ENCODE measurements at places on chromosomes 13 and 19.

- no peak for DNase-seq
Observed at GRCh38 chr13:66830940-66831716, 399.0 kb downstream of the PCDH9 start.

DNA sequence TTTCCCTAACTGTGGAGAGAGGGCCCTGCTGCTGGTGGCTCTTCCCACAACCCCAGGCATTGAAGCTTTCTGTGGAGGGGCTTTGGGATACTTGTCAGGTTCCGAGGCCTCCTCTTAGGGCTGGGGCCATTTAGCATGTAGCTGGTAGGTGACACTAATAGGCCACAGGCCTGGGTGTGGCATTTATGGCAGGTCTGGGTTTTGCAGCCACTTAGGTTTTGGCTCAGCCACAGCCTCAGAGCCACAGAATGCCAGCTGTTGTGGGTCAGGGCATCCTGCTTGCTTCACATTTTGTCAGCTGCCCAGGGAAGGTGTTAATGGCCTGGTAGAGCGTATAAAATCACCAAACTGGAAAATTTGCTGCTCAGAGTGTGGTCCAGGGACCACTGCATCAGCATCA is 15.7 kb downstream of the FAM124A start:
- no peak for DNase-seq

- DNase-seq: no peak
Observed at GRCh38 chr13:105806628-105806920, 728.9 kb downstream of the EFNB2 start.

DNA sequence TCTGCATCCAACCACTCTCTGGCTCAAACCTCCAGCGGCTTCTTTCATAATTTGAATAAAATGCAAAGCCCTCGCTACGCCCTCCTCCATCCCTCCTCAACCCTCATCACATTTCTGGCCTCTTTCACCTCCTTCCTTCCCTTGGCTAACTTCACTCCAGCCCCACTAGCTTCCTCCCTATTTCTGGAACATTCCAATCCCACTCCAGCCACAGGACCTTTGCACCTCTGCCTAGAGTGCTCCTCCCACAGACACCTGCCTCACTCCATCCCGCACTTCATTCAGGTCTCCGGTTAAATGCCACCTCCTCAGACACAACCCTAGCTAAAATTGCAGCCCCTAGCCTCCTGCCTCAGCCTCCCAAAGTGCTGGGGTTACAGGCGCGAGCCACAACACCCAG is 7.9 kb upstream of the DPF1 start:
- DNase-seq: no peak

GRCh38 chr19:3178973-3179738 is 587 bp downstream of the S1PR4 start:
- no peak for DNase-seq

- DNase-seq: peak; percentile 37
Observed at GRCh38 chr13:78137404-78138142, 218.9 kb upstream of the EDNRB start.

DNA sequence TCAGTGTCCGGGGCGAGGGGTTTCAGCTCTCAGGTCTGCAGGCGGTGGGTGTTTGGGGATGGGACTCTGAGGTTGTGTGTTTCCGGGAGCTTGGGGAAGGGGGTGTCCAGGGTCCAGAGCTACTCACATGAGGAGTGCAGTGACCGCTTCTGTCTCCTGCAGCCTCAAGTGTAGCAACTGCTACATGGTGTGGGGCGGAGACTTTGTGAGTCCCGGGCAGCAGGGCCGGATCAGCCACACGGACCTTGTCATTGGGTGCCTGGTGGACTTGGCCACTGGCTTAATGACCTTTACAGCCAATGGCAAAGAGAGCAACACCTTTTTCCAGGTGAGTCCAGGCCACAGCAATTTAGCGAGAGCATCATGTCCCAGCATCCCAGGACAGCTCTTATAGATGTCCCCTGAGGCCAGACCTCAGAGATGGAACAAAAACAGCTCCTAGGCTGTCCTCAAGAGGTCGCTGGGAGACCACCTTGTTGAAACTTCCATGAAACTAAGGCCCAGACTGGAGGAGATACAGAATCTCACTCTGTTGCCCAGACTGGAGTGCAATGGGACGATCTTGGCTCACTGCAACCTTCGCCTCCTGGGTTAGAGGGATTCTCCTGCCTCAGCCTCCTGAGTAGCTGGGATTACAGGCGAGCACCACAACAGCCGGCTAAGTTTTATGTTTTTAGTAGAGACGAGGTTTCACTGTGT is 44.9 kb downstream of the RYR1 start:
- DNase-seq: no peak

DNA sequence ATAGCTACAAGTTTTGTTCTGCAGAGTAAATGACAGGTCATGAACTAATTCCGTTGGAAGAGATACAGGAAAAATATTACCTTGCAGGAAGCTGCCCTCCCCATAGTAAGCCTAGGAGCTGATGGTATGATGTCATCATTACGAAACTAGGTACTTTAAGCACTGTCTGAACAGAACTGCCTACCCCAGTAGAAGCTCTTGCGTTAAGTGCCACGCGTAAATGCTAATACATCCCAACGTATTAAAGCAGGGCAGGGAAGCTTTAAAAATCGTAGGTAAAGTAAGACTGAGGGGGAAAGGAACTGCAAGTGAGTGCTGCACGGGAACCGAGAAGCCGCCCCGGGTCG is 572 bp downstream of the UGGT2 start:
- peak; percentile 14 for DNase-seq

Data from right renal pelvis (tissue), 4 donors.